ENCODE measurements at places on chromosomes 1 and 21.

- no peak for DNase-seq
Measured at GRCh38 chr1:151990856-151991198, 2.8 kb downstream of the S100A10 start.

- no peak for DNase-seq
Measured at GRCh38 chr1:87763483-87763882, 434.8 kb downstream of the LMO4 start.

DNA sequence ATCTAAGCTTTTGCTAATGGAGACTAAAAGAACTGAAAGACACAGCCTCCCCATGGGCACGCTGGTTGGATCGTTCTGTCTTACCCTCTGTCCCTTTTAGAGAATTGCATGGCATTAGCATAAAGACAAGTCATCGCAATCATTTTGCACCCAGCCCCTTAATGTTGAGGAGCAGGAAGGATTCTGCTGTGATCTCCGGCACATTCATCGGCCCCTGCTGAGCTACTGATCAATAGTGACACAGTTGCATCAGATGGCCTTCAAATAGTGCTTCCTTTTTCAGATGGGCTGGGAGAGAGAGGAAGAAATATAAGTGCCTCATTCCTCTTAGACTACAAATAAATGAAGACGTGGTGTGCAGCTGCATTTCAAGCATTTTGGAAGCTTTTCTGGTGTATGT is 75.4 kb downstream of the NOS1AP start:
- DNase-seq, result no peak

DNA sequence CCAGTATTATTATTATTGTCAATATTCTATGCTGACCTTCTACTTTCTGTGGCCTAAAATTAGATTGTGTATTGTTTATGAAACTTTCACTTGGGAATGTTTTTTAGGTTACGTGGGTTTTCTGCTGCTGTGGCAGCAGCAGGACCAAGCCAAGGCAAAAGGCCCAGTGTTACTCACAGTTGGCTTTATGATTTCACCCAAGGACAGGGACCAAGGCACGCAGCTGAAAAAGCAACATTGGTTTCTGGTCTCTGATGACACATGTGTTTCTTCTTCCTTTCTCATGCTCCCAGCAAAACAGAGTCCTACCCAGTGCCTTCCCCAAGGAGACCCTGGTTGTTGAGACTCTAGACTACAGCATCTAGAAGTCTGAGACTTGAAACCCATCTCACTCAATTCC is 413.7 kb downstream of the SETD4 start:
- no peak for DNase-seq

DNA sequence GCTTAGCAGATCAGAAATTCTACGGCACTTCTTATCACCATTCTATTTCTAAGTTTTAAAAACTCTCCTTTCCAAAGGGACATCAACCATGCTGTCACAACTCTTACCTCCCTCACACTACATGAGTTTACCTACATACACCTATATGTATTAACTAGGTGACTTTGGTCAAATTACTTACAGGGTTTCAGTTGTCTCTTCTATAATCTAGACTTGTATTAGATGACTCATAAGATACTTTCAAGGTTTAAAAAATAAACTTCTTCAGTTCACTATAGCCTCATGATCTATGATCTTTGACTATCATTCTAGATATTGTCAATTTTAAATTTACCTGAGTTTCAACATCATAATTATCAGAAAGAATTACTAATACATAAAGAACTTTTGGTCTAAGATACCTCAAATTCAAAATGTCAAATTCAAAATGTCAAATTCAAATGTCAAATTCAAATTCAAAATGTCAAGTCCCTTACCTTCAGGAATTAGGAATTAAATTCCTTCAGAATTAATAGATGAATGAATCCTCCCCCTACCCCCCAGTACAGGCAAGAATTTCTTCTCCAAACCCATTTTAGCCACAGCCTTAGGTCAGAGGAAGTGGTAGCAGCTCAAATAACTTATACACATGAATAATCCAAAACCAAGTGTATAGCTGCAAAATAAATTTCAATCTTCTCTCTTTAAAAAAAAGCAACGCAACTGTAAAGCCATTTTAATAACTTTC is 31.1 kb downstream of the OTUD7B start:
- no peak for DNase-seq

DNA sequence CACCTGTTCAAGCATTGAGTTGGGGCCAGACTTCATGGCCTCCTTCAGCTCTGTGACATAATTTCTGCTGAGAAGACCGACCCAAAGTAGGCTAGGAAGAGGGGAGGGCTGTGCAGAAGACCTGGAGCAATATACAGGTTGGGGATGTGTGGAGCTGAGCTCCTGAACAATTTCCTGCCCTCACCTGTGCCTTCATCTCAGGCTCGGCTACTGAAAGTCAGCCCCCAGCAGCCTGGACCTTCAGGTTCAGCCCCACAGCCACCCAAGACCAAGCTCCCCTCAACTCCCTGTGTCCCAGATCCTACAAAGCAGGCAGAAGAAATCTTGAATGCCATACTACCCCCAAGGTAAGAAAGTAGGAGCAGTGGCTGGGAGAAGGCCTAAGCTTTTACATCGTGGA is 662 bp downstream of the DNALI1 start:
- DNase-seq, result no peak

DNA sequence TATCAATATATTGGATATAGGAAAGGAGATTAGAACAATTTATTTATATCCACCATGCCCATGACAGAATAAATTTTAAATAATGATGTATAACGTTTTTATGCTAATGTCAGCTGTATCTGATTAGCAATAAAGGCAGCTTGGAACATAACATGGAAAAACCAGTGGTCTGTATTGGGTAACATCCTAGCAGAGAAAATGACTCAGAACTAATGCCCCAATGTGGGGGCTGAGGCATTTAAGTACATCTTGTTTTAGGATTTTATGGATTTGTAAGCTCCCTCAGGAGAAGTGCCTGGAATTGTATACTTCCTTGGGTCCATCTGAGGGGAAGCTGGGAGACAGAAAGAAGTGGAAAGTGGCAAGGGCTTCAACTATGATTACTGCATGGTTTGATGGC is 82.3 kb downstream of the HMCN1 start:
- DNase-seq, result no peak

- no peak for DNase-seq
Measured at GRCh38 chr1:21152423-21153100, 24.1 kb downstream of the EIF4G3 start.

DNA sequence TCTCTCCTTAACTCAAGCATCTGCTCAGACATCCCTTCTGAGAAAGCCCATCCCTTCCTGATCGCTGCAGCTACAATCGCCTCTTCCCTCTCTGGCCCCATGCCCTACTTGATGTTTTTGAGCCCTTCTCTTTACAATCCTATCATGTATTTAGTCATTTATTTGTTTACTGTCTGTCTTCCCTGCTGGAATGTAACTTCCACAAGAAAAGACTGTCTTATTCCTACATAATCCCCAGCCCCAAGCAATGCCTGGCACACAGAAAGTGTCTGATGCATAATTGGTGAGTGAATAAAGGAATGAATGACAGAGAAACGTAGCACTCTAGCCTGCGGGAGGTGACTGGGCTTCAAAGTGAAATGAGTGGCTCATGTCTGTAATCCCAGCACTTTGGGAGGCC is 25.4 kb downstream of the ECE1 start:
- no peak for DNase-seq

GRCh38 chr1:156245451-156246232 is 2.2 kb downstream of the PAQR6 start:
- no peak for DNase-seq
